Brain (organoid and tissue), 16 donors: ENCODE measurements at places on chromosomes 7 and 10. TPM values are rescaled to one million over a fixed set of nuclear protein-coding genes. Genes with fewer than 3 reads are reported as not detected.

PAXIP1 gene
- 7.9 TPM for polyA plus RNA-seq

DLG5 gene
- polyA plus RNA-seq: 20.7 TPM

CYP2C19 gene
- polyA plus RNA-seq: not detected

GSTO1 gene
- 109 TPM for polyA plus RNA-seq

EIF5AL1 gene
- polyA plus RNA-seq: 0.53 TPM

FAM53B gene
- 25.9 TPM for polyA plus RNA-seq

OR9A2 gene
- not detected for polyA plus RNA-seq

IGF2BP3 gene
- not detected for polyA plus RNA-seq
